Eye (tissue), 1 donor: ENCODE measurements at places on chromosomes 5 and 9.

DNA sequence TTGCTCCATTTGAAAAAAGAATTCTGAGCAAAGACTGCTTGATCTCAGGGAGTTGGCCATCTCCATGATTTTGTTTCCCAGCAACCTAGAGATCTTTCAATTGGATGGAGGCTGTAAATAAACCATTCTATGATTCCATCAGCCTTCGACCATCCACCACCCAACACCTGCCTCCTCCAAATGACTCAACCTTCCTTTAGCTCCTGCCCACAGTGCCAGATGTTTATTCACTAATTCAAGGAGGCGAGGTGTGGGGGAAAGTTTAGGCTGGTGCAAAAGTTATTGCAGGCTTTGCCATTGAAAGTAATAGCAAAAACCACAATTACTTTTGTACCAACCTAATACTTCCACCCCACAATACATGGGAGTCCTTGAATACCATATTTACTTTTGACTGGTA is 327.5 kb downstream of the CAAP1 start:
- no peak for DNase-seq

DNA sequence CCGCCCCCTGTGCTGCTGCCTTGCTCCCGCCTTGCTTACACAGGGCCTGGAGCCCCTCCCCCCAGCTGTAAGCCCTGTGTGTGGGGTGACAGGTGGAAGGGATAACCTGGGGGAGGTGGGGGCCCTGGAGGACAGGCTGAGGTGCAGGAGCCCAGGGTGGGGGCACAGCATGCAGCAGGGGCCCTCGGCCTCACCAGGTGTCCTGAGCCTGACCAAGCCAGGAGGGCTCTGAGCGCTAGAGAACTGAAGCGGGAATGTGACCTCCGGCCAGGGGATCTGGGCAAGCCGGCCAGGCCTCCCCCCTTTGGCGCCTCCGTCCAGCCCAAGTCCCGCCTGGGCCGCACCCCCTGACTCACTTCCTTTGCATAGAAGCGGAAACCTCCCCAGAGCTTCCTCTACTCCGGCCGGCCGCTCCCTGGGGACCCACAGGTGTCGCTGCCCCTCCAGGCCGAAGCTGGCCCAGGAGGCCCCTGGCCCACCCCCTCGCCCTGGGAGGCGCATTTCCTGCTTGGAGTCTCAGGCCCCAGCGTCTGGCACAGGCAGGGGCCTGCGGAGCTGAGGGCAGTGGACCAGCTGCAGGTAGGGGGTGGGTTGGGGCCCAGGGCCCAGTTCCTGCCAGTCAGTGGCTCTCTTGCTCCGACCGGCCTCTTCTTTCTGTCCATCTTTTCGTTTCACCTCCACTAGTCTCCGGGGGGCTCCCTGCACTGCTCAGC is at the start of gene TOR4A:
Gene TOR4A (plus strand): TSS at position 398 of the 713 bp plus-strand sequence. CDS start 964 bp downstream, outside the sequence.
- peak; percentile 59 for DNase-seq

DNA sequence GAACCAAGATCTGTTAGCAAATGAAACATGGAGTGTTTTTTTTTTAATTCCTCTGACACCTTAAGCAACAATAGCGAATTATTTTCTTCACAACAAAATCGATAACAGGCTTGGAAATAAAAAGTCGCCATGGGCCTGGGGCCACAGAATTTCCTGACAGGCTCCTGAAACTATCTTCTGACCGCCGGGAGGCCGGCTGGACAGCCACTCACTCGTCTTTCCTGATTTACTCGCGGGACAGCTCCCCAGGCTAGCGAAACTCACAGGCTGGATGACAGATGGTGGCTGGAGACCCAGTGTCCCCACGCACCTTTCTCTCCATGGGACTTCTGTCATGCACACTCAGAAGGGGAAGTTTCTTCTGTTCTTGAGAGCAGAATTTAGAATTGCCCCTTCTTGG is 143.3 kb upstream of the IRX2 start:
- DNase-seq: no peak

DNA sequence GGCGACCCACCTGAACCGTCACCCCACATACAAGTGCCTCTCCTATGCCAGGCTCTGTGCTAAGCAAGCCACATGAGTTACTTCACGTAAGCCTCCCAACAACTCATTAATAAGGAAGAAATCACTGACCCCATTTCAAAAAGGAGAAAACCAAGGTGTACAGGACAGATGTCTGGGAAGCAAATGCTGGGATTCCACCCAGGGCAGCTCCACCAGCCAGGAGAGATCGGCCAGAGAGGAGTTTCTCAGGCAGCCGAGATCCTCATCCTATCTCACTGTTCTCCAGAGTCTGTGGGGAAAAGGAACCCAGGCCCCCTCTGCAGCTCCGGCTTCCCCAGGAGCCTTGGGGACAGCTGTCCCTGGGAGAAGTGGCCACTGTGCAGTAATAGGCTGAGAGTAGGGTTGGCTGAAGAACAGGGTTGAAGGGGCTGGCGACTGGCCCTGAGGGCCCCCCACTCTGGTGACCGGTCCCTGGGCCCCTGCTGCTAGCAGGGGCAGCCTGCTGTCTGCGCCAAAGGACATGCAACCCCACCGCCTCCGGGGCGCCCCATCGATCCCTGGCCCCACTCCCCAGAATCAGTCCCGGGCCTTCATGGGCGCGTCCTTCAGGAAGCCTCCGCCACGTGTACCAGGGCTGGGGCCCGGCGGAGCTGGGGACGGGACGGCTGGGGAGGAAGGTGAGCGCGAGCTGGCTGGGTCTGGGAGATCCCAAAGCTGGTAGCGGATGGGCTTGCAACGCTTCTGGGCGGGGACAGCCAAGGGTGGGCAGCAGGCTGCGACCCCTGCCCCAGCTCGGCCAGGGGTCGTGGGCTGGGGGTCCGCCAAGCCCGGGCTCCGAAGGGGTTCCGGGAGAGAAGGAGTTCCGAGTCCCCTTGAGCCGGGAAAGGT is 44.1 kb upstream of the STXBP1 start:
- peak; percentile 53 for DNase-seq

GRCh38 chr5:35956429-35956828 is 18.0 kb upstream of the CAPSL start:
- DNase-seq: no peak

- peak; percentile 45 for DNase-seq
These were observed 232.2 kb upstream of the SEMA6A start for GRCh38 chr5:116806836-116807235.

DNA sequence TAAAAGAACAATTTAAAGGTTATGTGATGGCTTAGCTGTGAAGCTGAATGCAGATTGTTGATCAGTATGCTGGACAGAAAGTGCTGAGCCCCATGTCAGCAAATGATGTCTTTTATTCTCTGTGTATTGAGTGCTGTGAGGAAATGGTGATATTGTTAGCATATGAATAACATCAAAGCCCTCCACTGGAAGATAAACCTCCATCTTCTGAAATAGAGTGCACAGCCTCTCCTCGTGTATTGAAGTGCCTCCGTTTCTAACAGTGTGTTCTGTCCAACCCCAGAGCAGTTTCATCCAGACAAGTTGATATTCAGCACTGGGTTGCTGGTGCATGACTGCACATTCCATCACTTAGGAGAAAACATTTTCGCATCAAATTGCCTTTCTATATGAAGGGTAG is 242.9 kb downstream of the CSNK1G3 start:
- peak; percentile 68 for DNase-seq

DNA sequence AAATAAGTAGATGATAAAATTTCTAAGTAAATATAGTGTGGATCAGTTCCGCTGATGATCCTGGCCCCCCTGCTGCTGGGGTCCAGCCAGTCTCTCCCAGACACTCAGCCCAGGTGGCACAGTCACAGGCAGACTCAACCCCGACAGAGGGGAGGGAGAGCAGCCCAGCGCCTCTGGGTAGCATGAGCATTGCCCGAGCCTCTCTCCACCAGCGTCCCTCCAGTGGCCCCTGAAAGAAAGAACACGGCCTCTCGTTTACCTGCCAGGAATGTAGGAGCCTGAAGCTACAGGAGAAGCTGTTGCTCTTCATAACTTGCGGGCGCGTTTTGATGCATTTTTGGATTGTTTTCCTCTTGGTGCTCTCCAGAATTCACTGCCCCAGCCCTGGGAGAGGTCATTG is 68.8 kb upstream of the ICE1 start:
- DNase-seq: no peak

DNA sequence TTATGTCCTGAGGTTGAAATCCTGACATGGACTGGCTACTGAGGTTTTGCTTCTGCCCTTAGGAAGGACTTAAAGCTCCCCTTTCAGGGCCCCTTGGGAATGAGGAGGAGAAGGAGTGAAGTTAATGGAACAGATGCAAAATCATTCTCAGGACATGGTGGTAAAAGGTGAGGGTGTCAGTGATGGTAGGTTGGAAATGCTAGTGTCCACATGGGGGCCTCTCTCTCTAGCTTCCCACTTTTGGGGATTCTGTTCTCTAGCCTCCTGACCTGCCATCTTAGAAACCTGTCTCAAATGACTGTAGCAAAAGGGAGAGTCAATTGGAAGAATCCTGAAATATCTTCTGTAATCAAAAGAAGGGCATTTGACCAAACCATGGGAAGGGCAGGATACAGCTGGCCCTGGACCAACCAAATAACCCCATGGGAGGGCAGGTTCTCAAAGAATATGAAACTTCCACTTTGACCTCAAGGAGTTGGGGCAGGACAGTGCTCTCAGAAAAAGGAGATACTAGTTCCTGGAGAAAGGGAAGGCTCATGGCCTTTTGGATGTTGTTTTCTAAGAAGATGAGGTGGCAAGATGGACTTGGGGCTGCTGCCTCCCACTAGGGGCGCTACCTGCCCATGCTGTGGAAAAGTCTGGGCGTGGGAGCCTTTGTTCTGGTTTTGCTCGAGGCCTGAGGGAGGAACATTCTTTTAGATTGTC is 21.2 kb upstream of the MLANA start:
- no peak for DNase-seq

GRCh38 chr5:76986825-76987526 is 34.1 kb downstream of the CRHBP start:
- peak; percentile 11 for DNase-seq

DNA sequence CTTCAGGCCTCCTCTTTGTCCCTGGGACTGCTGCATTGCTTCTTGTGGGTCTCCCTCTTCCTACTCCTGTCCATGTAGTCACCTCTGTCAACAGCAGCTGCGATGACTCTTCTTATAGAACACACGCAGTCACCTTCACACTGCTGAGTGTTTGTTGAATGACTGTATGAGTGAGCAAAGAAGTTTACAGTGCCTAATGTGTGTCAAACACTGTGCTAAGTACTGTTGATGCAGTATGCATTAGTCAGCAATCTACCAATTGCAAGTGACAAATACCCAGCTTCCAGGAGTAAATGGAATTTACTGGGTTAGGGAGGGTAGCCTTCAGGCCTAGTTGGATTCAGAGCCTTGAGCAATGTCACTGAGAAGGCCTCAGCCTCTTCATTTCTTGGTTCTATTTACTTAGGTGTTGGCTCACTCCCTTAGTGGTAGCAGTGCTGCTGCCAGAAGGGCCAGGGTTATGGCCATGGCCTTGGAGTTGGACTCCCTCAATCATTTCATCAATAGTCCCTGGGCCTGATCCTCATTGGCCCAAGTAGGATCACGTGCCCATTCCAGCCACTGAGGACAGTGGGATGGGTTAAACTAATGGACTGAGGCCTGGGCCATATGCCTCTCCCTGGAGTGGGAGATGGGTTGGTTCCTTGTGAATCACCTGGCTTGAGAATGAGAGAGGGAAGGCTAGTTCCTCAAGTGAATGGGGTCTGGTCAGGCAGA is 93.5 kb downstream of the RGS3 start:
- no peak for DNase-seq

- DNase-seq: peak; percentile 67
These were observed 124.2 kb downstream of the TMEM161B start for GRCh38 chr5:88144219-88145001.

DNA sequence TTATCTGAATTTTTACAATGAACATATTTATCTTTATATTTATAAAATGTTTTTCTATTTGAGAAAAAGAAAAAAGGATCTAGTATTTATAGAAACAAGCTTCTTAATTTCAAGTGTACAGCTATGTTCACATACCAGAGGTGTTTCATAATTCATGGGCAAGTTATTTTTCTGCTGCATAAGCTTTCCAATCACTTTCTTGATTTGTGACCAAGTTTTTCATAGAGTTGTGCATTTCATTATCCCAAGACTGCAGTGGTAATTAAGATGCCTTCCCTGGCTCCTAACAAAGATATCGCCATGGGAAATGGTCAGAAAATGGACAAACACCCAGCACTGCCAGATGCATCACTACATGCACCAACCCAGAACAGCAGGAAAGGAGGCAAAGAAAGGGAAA is 124.6 kb downstream of the GNAQ start:
- DNase-seq: no peak

DNA sequence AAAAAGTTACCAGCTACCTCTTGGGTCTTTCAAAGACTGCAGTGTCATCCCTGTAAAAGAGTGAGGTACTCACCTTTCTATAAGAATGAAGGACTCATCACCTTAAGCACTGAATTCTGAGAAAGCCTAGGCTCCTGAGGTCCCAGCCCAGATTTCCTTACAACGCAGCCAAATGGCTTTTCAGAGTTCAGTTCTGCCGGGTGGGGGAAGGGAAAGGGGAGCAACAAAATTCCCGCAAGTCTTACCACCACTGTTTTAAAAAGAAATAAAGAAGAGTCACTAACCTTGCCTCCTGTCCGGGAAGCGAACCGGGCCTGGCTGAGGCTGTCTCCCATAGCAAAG is 373 bp downstream of the ADAMTS12 start:
- DNase-seq: no peak

DNA sequence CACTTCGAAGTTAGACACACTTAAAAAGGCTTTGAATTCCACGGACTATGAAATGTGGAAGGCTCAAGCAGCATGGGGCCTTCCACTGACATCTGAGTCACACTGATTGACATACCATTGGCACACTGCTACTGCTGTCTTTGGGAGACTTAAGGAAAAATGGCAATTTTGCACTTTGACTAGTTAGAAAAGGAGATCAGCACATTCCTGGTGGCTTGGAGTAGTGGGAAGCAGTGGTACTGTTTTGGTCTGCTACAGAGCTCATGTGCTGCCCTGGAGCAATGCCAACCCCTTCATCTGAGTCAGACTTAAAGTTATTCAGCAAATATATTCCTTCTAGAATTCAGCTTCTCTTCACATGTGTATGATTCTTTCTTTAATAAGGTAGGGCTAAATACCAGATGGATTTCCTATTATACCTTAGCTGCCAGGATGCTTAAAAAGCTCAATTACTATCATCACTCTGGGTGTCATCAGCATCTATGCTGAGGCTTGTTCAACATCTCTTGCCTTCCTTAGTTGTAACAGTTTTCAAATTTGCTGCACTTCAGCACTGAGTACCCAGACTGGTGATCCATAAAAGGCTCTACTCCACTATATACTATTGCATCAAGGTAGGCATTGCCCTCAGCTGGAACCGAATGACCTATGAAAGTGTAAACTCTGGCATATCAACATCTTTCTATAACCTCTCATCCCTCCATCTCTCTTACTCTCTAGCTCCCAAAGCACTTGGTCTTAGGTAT is 42.3 kb upstream of the MOCS2 start:
- DNase-seq: peak; percentile 25

- peak; percentile 10 for DNase-seq
These were observed 362.9 kb downstream of the ADGRV1 start for GRCh38 chr5:90921418-90921973.

GRCh38 chr5:56083286-56083854 is 88.6 kb upstream of the IL6ST start:
- DNase-seq: no peak
